H9 (cell line): ENCODE measurements at places on chromosomes 2 and 18. TPM values are rescaled to one million over a fixed set of nuclear protein-coding genes. Genes with fewer than 3 reads are reported as not detected.
A peak's percentile ranks its signal among the peaks of the same experiment; 100 is the strongest.

DNA sequence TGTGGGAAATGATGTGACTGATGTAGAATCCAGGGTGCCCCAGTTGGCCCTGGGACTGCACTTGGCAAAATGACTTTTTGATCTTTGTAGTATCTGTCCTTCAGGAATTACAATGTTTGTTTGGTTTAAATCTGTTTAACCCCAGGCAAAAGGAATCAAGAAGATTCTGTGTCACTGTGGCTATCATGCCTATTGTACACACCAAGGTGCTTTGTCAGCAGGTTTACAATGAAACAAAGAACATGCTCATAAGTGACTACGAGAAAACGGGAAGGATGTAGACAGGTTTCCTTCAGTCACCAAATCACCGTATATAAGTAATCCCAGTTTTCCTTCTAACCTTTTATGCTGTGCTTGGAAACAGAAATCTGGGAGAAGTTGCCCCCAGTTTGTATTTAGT, 109.5 kb downstream of the RTN4 start:
- no peak for DNase-seq
- peaks cover 6% of the 10 kb centered on the region; the same call in 2 of the 3 replicates for H3K36me3 ChIP-seq
- H3K4me1 ChIP-seq = no peaks in the 10 kb centered on the region
- no peak overlapping the region for H3K27ac ChIP-seq
- H3K4me3 ChIP-seq = no peak overlapping the region
- no peaks in the 10 kb centered on the region for H3K27me3 ChIP-seq

DNA sequence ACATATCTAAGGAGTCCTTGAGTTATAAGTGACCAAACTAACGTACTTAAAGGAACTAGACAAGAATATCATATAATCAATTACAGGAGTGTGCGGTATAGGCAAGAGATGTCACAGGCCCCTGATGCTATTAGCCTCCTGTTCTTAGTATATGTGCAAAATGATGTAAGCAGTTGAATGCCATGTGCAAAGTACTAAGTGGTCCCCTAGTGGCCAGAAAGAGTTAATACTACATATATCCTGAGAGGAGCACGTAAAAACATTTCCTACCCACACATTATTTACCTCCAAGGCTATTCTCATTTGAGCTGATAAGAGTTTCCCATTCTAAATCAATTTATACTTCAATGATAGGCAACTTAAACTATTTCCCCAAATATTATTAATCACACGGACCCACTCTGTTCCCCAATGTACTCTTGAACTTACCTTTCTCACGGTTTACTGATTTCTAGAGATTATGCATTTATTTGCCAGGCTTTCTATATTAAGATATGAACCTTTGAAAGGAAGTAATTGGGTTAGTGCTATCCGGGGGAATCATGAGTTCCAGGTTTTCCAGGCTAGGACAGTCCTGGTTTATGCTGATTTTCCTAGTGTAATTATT, 158.0 kb upstream of the KLHL14 start:
- H3K4me1 ChIP-seq = no peaks in the 10 kb centered on the region
- no peak overlapping the region for H3K4me3 ChIP-seq
- H3K27me3 ChIP-seq = no peaks in the 10 kb centered on the region
- H3K36me3 ChIP-seq = peaks cover 2% of the 10 kb centered on the region; the same call in 1 of the 2 replicates
- H3K27ac ChIP-seq = no peak overlapping the region
- no peak for DNase-seq

Gene LRP1B
- not detected in 2 replicates for total RNA-seq

GRCh38 chr2:225366731-225367130, 32.8 kb upstream of the NYAP2 start:
- H3K27me3 ChIP-seq = no peaks in the 10 kb centered on the region
- no peak overlapping the region for H3K27ac ChIP-seq
- H3K4me3 ChIP-seq = no peak overlapping the region
- no peak for DNase-seq

DNA sequence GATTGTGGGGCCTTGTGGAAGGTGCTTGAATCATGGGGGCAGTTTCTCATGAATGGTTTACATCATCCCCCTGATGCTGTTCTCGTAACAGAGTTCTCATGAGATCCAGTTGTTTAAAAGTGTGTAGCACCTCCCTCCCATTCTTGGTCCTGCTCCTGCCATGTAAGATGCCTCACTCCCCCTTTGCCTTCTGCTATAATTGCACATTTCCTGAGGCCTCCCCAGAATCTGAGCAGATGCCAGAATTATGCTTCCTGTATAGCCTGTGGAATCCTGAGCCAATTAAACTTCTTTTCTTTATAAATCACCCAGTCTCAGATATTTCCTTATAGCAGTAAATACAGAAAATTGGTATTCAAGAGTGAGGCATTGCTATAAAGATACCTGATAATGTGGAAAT, 15.6 kb upstream of the WDR75 start:
- no peaks in the 10 kb centered on the region; the same call in 1 of the 2 replicates for H3K4me1 ChIP-seq
- peaks cover 7% of the 10 kb centered on the region for H3K36me3 ChIP-seq
- no peak for DNase-seq
- H3K27ac ChIP-seq = no peak overlapping the region

Gene KANSL1L
- total RNA-seq = 7.7 and 8.2 TPM in 2 replicates

GRCh38 chr18:53148123-53148522, 808.1 kb downstream of the DCC start:
- H3K4me1 ChIP-seq = no peaks in the 10 kb centered on the region
- H3K27ac ChIP-seq = no peak overlapping the region
- H3K4me3 ChIP-seq = no peak overlapping the region
- H3K36me3 ChIP-seq = no peaks in the 10 kb centered on the region

GRCh38 chr2:20551260-20551944, 99.5 kb downstream of the HS1BP3 start:
- DNase-seq = no peak
- H3K27ac ChIP-seq = no peak overlapping the region
- no peaks in the 10 kb centered on the region for H3K27me3 ChIP-seq
- peaks cover 2% of the 10 kb centered on the region; the same call in 1 of the 3 replicates for H3K36me3 ChIP-seq
- no peaks in the 10 kb centered on the region for H3K4me1 ChIP-seq

Gene MFF
- total RNA-seq = 83.3 and 88.1 TPM in 2 replicates

- H3K4me1 ChIP-seq = no peaks in the 10 kb centered on the region
- no peaks in the 10 kb centered on the region for H3K36me3 ChIP-seq
- H3K27me3 ChIP-seq = no peaks in the 10 kb centered on the region
- H3K27ac ChIP-seq = no peak overlapping the region
These were observed 43.0 kb upstream of the CTLA4 start for GRCh38 chr2:203824603-203825002.

DNA sequence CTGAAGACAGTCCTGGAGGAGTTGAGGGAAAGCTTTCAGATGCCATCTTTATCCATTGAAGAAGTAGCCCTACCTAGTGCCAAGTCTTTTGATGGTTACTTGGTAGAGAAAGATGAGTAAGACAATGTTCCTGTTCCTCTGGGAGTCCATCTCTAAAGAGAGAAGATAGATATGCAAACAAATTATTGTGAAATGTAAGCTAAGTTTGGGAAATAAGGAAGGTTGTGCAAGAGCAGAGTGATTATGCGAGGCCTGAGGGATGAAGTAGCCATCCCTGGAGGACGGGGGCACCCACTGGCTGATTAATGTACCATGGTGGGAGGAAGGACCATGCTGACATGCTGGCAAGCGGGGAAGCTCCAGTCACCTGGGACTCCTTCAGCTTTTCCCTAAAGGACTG, 994 bp upstream of the DTNA start:
- no peak overlapping the region for H3K4me3 ChIP-seq
- H3K36me3 ChIP-seq = peaks cover 2% of the 10 kb centered on the region; the same call in 1 of the 2 replicates
- H3K27ac ChIP-seq = no peak overlapping the region
- no peak for DNase-seq

Gene STAT4
- total RNA-seq = 0.33 TPM in 2 replicates

Gene HNMT
- total RNA-seq = 1.3 and 1.9 TPM in 2 replicates

- H3K4me3 ChIP-seq = no peak overlapping the region
- no peak for DNase-seq
- no peaks in the 10 kb centered on the region for H3K27me3 ChIP-seq
These were observed 2185.6 kb upstream of the CELF4 start for GRCh38 chr18:39751161-39751560.

DNA sequence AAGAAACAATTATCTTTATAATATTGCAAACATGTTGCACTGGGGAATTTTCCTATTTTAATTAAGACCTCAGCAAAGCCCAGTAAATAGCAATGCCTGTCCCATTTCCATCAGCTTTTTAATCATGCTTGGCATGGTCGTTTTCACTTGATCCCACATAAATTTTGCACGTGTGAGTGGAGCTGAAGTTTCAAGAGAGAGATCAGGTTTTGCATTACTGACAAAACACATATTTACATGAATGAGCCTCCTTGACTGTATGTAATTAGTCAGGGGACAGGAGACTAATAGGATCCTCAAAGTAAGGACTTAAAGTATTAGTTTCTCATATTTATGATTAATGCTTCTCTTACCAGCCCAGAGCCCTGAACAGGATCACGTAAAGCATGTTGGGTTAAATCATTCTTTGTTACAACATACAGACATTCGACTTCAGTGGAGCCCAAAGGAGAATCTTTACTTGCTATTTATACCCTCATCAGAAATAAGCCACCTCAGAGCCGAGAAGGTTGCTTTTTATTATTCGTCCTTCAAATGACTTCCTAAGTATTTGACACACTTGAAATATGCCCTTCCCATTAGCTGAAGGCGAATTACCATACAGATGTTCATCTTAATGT, 711.3 kb downstream of the GALR1 start:
- H3K27ac ChIP-seq = no peak overlapping the region
- H3K36me3 ChIP-seq = no peaks in the 10 kb centered on the region
- H3K4me3 ChIP-seq = no peak overlapping the region

Gene CNTNAP5
- total RNA-seq = 0.39 and 0.48 TPM in 2 replicates

- peaks cover 5% of the 10 kb centered on the region for H3K4me1 ChIP-seq
- peak overlapping the region; percentile 89 for H3K27ac ChIP-seq
- H3K36me3 ChIP-seq = peaks cover 5% of the 10 kb centered on the region
- peak overlapping the region; percentile 99 for H3K4me3 ChIP-seq
These were observed 774 bp upstream of the FZD7 start for GRCh38 chr2:202032846-202033316.

Gene SPDYA
- total RNA-seq = 0.52 and 1.1 TPM in 2 replicates

DNA sequence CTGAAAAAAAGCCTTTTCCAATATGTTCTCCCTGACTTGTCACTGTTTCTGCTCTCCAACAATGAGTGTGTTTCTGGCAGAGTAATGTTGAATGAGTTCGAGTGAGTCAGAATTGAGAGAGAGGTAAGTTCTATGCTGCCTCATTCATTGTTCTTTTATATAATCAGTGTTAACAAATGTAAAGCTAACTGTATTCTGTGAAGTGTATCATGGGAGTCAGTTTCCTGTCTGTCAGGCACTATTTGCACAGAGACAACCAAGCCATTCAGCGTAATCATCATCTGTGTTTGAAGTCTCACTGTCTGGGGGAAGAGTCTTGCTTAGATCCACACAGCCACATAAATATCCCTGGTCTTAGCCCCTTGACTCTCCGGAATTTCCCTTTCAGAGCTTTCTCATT, 22.0 kb upstream of the UPP2 start:
- no peak for DNase-seq
- H3K4me3 ChIP-seq = no peak overlapping the region
- H3K27me3 ChIP-seq = no peaks in the 10 kb centered on the region
- no peak overlapping the region for H3K27ac ChIP-seq
- no peaks in the 10 kb centered on the region for H3K4me1 ChIP-seq

DNA sequence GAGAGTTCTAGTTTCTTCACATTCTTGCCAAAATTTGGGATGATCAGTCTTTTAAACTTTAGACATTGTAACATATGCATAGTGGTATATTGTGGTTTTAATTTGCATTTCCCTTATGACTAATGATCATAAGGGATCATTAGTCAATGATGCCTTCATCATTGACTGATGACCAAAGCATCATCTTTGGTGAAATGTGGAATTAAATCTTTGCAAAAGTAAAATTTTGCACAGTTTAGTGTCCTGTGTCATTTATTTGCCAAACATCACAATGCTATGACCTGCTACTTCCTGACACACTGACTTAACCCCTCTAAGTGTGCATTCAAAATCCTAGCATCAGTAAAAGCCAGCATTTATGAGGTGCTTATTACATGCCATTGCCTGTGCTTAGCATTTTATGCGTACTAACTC, 58.9 kb upstream of the SLC1A4 start:
- no peak overlapping the region for H3K4me3 ChIP-seq
- no peak overlapping the region for H3K27ac ChIP-seq
- no peaks in the 10 kb centered on the region for H3K27me3 ChIP-seq
- no peaks in the 10 kb centered on the region for H3K4me1 ChIP-seq
- H3K36me3 ChIP-seq = peaks cover 22% of the 10 kb centered on the region
- DNase-seq = no peak

DNA sequence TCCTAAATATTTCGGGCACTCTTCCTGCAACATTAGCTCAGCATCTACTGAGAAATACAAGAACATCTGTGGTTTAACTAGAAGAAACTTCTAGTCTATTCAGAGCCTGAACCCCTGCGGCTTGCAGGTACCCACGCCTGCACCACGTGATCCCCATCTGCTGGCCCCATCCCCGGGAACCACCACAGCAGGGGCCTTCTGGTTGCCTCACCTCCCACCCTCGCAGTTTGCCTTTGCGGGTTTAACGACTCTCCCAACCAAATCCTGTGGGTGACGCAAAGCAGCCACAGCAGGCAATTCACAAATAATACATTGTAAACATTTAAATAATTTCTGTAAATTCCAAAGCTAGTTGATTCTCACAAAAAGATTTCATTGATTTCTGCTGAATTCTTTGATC, 90.2 kb upstream of the TMEM18 start:
- no peak overlapping the region for H3K27ac ChIP-seq
- H3K36me3 ChIP-seq = no peaks in the 10 kb centered on the region
- no peak for DNase-seq
- H3K4me3 ChIP-seq = no peak overlapping the region

Gene KCNIP3
- 1.5 TPM in 2 replicates for total RNA-seq

Gene HOXD12
- total RNA-seq = not detected in 2 replicates

Gene RGPD3
- 0.15 and 0.22 TPM in 2 replicates for total RNA-seq

Gene GPR35
- 0.66 and 1.4 TPM in 2 replicates for total RNA-seq

GRCh38 chr2:157321466-157321865, 4.2 kb downstream of the ERMN start:
- DNase-seq = no peak
- H3K27me3 ChIP-seq = no peaks in the 10 kb centered on the region

Gene C2orf66
- total RNA-seq = not detected in 2 replicates

Gene INPP5D
- total RNA-seq = 12.7 and 13.1 TPM in 2 replicates

GRCh38 chr2:74020702-74021406, 36.1 kb downstream of the TET3 start:
- H3K4me3 ChIP-seq = no peak overlapping the region; the same call in 2 of the 3 replicates
- no peak for DNase-seq
- no peaks in the 10 kb centered on the region for H3K27me3 ChIP-seq
- no peak overlapping the region for H3K27ac ChIP-seq

GRCh38 chr2:50850290-50850969, 181.5 kb downstream of the NRXN1 start:
- no peaks in the 10 kb centered on the region for H3K4me1 ChIP-seq
- no peaks in the 10 kb centered on the region for H3K36me3 ChIP-seq
- H3K4me3 ChIP-seq = no peak overlapping the region
- H3K27me3 ChIP-seq = no peaks in the 10 kb centered on the region

Gene SERPINB11
- not detected in 2 replicates for total RNA-seq

Gene CDK15
- total RNA-seq = not detected in 2 replicates

Gene IL1RL1
- not detected in 2 replicates for total RNA-seq

- no peak overlapping the region for H3K4me3 ChIP-seq
- no peak for DNase-seq
- H3K27ac ChIP-seq = no peak overlapping the region
- no peaks in the 10 kb centered on the region for H3K4me1 ChIP-seq
- H3K36me3 ChIP-seq = no peaks in the 10 kb centered on the region
These were observed 236.7 kb upstream of the BOD1L2 start for GRCh38 chr18:56910237-56910636.
